Ecto neural progenitor cell (in vitro differentiated cells): ENCODE measurements at places on chromosomes 4 and X.

GRCh38 chr4:113591982-113592381, 169.6 kb downstream of the CAMK2D start:
- DNase-seq, result no peak

DNA sequence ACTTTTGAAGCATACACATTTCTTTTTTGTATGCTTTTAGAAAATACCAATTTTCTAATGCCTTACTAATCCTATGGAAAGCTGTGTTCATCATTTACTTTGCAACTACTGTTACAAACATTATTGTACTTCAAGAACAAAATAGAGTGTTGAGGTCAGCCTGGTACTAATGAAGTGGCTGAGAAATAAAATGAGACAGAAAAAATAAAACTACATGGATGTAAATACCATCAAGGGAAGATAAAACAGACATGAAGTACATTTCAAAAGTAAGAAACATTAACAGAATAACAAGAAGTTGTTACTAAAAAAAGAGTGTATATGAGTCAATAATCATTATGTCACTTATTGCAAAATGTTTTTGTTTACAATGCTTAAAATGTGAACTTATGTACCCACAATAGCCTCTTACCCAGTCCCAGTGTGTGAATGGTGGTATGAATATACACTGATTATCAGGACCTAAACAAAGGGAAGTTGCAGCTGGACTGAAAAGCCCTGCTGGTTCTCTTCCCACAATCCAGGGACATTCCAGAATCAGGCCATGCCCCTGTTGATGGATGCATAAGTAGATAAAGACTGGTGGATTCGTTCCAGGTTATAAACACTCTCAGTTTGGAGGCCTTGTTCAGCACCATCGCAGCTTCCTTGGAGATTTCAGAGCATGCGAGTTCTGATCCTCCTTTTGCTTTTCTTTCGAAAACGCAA, 2.4 kb upstream of the CSN3 start:
- no peak for DNase-seq

DNA sequence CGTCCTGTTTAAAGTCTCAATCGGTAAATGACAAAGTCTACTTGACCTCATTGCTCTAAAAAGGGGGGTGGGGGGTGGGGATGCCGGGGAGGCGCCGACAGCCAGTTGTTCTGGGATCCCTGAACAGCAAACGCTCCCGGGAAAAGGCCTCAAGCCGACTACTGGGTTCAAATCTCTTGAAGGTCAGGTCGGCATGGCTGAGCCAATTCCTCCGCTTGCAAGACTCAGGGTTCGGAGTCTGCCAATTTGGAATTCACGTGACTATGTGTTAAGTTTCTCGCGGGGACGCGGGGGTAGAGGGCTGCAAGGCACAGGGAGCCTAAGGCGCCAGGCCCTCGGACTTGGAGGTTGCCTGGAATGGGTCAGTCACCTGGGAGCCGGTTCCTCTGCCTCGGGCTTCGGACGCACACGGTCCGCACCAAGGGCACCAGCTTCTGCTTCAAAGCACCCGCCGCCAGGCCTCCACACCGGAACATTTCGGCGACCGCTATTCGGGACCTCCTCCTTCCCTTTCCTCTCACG, 399 bp downstream of the AIFM1 start:
- no peak for DNase-seq

DNA sequence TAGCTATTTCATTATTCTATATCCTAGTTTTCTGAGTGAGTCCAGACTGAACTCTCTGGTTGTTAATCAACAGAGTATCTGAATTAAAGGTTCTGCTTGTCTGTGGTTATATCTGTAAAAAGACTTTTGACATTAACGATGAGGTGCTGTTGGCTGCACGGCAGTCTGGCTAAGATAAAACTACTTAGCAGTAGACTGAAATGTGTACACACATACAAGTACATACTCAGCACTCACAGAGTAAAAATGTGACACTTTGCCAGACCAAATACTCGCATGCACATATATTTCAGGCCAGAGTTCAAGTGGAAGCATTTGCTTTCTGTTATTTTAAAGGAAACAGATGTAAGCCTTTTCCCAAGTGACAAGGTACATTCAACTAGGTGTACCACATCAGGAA, 80.5 kb downstream of the PRDM5 start:
- DNase-seq, result no peak

- DNase-seq, result no peak
Measured at GRCh38 chrX:96455078-96455477, 229.6 kb upstream of the DIAPH2 start.

- DNase-seq, result no peak
Measured at GRCh38 chr4:185554365-185555126, 19.2 kb upstream of the PDLIM3 start.

DNA sequence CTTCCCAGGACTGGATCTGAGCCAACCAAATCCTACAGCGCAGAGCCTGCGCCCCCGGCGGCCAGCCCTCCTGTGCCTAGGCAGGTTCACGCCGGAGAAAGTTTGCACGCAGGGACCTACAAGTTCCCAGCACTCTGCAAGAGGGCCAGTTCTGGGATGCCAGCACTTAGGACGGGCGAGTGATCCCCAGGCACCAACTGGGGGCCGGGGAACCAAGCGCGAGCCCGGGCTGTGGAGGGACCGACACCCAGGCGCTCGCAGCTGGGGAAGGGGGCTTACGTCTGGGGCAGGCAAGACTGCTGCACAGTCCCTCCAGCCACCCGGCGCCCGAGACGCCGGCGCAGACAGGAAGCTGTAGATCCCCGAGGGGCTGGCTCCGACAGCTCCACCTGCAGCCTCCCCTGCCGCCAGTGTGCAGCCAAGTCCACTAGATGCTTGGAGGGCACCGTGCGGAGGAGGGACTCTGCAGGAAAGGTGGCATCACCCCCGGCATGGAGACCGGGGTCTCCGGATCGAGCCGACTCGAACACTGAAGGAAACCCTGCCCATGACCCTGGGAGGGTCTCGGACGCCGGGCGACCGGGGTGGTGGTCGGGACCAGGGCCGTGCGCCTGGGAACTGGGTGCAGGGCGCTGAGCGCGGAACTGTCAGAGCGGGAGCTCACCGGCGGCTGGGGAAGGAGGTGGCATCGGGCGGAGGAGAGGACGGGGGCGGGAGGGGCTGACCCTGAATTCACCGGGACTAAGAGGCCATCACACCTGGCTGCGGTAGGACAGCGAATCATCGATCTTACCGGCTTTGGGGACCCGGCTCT, 566 bp downstream of the CORIN start:
- DNase-seq, result peak; percentile 80

DNA sequence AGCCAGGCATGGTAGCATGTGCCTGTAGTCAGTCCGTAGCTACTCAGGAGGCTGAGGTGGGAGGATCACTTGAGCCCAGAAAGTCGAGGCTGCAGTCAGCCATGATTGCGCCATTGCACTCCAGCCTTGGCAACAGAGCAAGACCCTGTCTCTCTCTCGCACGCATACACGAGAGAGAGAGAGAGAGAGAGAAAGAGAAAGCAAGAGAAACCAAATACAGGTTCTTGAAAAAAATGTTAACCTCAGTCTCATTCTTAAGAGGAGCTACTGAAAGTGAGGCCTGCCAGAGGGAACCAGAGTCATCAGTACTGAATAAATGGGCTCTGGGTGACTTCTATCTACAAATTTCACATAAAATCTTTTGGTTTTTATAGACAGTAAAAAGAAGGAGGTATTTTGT, 42.9 kb downstream of the KIAA0232 start:
- DNase-seq, result no peak

DNA sequence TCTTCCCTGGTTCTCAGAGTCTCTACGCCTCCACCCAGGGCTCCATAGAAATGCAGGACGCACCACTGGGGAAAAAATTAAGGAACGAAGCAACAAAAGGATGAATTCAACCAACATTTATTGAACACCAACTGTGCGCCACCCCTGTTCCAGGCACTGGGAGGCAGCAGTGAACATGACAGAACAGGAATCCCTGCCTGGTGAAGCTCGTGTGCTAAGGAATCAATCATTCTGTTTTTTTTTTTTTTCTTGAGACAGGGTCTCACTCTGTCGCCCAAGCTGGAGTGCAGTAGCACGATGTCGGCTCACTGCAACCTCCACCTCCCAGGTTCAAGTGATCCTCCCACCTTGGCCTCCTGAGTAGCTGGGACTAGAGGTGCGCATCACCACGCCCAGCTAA, 1.9 kb upstream of the FTSJ1 start:
- DNase-seq, result no peak

DNA sequence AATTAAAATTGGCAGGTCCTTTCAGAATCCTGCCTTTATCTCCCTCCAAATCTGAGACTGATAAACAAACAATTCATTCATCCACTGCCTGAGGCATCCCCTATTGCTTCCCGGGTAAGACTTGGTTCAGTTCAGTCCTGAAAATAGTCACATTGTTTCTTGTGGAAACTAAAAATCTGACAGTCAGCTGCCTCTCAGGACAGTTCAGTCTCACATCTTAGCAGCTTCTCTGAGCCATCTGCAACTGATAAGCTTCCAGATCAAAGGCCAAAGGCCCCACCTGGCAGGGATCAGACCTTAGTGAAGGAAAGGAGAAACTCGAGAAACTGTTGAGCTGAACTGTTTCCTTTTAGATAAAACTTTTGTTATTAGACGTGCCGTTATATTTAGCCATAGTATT, 264.5 kb downstream of the IL15 start:
- no peak for DNase-seq

DNA sequence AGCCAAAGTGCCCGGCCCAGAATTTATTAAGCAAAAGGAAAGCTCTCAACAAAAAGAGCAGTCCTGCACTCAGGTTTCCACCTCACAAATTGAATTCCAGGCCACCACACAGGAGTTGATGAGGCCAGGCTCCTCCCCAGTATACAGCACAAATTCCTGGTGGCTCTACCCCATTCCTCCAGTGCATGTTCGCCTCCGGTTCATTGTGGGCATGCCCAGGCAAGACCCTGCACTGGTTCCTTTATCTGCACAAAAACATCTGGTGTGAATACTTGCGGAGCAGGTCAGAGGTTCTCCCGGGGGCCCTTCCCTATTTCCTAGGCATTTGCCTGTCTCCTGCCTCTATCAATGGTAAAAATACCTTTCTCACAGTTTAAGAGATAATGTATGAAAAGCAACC, 195.2 kb upstream of the ANXA10 start:
- peak; percentile 56 for DNase-seq

DNA sequence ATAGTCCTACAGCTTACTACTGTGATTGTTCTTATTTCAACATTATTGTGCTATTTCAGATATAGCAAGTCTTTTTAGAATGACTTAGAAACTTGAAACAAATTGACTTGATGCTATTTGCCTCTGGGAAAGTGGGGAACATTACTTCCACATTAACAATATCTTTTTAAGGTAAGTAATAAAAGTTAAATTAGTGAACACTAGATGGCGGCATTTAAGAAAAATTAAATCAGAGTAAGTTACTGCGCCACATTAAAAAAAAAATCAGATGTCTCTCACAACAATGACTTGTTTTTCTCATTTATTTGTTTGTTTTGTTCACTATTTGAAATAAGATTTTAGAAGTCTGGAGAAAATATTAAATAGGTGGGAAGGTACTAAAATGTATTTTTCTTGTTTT, 1026.9 kb upstream of the SLIT2 start:
- DNase-seq, result no peak

- peak; percentile 91 for DNase-seq
Measured at GRCh38 chr4:117084866-117085701, at the start of gene TRAM1L1. Gene TRAM1L1, minus strand, starts transcription at chr4:117085576. Its CDS starts 183 bp downstream, at chr4:117085393.

GRCh38 chr4:6373541-6374410, 98.6 kb downstream of the PPP2R2C start:
- DNase-seq, result no peak
